Small intestine (tissue), 16 donors: ENCODE measurements at places on chromosomes 16 and 17. TPM values are rescaled to one million over a fixed set of nuclear protein-coding genes. Genes with fewer than 3 reads are reported as not detected.

DNA sequence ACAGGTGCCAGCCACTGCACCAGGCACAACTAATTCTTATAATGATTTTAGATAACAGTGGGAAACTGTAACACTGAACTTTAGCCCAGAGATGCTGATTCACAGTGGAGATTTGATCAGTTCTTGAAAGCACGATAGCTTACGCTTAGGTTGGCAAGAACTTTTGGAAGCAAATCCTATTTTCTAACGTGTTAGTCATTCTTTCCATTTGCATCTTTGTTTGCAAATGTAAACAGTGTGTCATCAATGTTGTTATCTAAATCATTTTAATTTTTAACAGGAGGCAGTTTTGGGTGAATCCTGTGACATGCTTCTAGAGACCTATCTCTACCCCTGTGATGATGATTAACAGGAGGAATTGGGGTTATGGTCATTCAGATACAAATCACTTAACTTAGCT, 35.7 kb upstream of the GNA13 start:
- peak; percentile 87 for DNase-seq

Gene TCF25
- polyA plus RNA-seq: 204 TPM

DNA sequence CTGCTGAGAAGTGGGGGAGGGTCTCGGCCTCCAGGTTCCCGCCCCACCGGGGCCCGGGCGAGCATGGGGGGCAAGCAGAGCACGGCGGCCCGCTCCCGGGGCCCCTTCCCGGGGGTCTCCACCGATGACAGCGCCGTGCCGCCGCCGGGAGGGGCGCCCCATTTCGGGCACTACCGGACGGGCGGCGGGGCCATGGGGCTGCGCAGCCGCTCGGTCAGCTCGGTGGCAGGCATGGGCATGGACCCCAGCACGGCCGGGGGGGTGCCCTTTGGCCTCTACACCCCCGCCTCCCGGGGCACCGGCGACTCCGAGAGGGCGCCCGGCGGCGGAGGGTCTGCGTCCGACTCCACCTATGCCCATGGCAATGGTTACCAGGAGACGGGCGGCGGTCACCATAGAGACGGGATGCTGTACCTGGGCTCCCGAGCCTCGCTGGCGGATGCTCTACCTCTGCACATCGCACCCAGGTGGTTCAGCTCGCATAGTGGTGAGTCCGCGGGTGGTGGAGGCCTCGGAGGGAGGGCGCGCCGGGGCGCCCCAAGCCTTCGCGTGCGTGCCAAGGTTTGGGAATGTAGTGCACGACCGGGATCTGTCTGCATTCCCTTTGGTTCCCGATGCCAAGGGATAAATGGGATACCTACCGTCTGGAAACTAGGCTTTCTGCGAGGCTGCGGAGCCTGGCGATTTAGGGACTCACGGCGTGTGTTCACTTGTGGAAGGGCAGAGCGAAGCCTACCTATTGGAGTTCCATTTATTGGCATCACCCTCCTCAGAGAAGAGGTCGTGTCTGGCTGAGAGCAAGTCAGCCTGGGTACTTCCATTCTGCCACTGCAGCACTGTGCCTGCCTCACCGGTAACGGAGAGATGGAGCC, 1.0 kb downstream of the ZNRF1 start:
- peak; percentile 69 for DNase-seq

Gene CPNE7
- 0.22 TPM for polyA plus RNA-seq

Gene C17orf58
- polyA plus RNA-seq: 13.1 TPM

GRCh38 chr16:76976101-76976500, 214.9 kb upstream of the MON1B start:
- no peak for DNase-seq

Gene P2RX5
- polyA plus RNA-seq: 0.67 TPM

GRCh38 chr16:52976539-52977167, 76.0 kb downstream of the CHD9NB start:
- DNase-seq: peak; percentile 22

DNA sequence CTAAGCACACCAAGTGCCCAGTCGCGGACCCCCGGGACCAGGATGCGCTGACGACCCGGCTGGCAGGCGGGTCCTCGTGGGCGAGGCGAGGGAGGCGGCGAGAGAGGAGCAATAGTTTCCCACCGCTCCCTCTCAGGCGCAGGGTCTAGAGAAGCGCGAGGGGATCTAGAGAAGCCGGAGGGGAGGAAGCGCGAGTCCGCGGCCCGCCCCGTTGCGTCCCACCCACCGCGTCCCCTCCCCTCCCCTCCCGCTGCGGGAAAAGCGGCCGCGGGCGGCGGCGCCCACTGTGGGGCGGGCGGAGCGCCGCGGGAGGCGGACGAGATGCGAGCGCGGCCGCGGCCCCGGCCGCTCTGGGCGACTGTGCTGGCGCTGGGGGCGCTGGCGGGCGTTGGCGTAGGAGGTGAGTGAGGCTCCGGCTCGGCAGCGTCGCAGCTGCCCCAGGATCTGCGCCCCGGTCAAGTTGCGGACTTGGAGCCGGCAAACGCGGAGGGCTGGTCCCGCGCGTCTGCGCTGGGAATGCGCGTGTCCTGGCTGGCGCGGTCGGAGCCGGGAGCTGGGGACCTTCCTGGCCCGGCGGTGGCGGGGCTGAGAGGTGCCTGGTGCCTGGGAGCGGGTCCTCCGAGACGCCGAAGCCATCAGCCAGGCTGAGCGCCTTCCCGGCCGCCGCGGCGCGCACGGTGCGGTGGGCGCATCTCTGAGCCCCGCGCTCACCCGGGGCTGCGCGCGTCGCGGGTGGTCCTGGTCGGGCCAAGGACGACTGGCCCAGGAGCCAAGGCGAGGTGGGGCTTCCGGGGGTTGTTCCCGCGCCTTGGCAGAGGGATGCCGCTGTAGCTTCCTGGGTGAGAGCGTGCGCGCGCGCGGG, at the start of gene ITGB3:
Gene ITGB3 (plus strand): TSS at position 287 of the 862 bp plus-strand sequence. CDS start 35 bp downstream, at position 322.
- peak; percentile 91 for DNase-seq

Gene GLP2R
- 0.67 TPM for polyA plus RNA-seq

GRCh38 chr17:81322271-81323082, 27.4 kb upstream of the SLC38A10 start:
- DNase-seq: peak; percentile 52

GRCh38 chr16:2158262-2158638, 2.7 kb downstream of the TRAF7 start:
- no peak for DNase-seq

- no peak for DNase-seq
Measured at GRCh38 chr17:15971098-15971678, 26.3 kb downstream of the ADORA2B start.

GRCh38 chr16:64094181-64094965, 1027.5 kb downstream of the CDH11 start:
- no peak for DNase-seq

Gene IL17C
- polyA plus RNA-seq: not detected

GRCh38 chr16:72112906-72113615, 19.4 kb downstream of the DHX38 start:
- DNase-seq: no peak

DNA sequence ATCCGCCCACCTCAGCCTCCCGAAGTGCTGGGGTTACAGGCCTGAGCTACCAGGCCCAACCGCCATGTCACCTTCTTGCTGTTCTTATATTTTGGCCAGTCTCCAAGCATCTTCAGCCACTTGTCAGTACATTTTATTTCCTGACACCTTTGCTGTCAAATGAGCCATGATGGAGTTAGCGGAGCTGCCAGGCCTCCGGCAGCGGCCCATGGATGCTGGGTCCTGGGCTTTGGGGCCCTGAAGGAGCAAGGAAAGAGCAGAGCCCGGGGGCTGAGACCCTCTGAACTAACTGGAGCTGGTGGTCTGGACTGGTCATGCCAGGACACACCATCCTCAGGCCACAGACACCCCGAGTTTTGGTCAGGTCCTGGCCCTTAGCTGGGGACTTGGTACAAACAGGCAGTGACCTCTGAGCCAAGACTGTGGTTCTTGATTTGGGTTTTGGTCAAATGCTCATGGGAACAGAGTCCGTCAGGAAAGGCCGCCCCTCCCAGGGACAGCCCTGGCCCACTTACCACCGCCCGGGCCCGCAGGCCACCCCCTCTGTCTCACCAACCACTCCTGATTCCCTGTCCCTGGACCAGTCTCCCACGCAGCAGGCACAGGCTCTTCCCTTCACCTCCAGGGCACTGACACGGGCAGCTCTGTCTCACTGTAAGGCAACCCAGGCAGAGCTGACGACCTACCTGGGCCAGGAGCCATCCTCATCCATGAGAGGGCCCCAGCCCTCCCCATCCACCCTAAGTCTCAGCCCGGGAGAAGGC, 42.0 kb downstream of the TNFRSF13B start:
- DNase-seq: no peak

Gene TEKT1
- 0.16 TPM for polyA plus RNA-seq

Gene CLEC10A
- 0.45 TPM for polyA plus RNA-seq

DNA sequence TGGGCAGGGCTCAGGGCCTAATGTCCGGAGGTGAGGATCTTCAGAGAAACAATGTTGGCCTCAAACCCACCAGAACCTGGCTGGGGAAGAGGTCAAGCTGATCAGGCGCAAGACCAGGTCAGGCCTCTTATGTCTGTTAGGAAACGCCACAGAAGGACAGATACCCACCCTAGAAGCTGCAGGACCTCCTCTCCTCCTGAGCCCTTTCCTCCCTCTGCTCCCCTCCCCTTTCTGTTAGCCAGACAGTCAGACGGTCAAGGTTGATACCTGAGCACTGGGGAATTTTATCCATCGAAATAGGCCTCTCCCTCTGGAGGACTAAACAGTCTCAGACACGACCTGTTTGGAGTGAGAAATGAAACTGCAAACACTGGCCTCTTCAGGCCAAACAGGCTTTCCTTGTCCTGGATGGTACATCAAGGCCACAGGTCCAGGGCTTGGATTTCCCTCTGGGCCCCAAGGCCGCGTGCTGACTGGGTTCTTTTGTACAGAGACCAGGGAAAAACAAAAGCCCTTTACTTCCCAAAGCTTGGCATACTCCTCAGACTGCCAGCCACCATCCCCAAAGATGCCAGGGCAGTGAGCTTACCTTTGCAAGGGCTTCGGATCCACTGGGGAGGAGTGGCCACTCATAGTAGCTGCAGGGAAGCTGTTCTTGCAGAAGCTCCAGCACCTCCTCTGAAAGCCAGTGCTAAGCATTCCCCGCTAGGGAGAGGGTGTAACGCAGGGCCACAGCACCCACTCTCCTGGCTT, 135.8 kb downstream of the CCDC182 start:
- peak; percentile 62 for DNase-seq

Gene RAB34
- polyA plus RNA-seq: 76.4 TPM

- peak; percentile 58 for DNase-seq
Measured at GRCh38 chr17:58303971-58304749, 23.4 kb upstream of the MPO start.

Gene RNU2-1
- polyA plus RNA-seq: not detected
